Type B pancreatic cell (in vitro differentiated cells): ENCODE measurements at places on chromosomes 16 and 17. TPM values are rescaled to one million over a fixed set of nuclear protein-coding genes. Genes with fewer than 3 reads are reported as not detected.

NHERF2 gene
- total RNA-seq = 23.3 and 23.4 TPM in 2 replicates

ARHGAP44 gene
- total RNA-seq = 10.9 and 17.5 TPM in 2 replicates

FLYWCH1 gene
- 17.8 and 28.6 TPM in 2 replicates for total RNA-seq

CPHXL2 gene
- total RNA-seq = not detected in 2 replicates

DPH1 gene
- total RNA-seq = 41.5 and 57.1 TPM in 2 replicates

CCL7 gene
- not detected in 2 replicates for total RNA-seq

HAP1 gene
- total RNA-seq = 4.3 and 11.6 TPM in 2 replicates

SOX9 gene
- total RNA-seq = 19.0 and 54.0 TPM in 2 replicates

CX3CL1 gene
- 1.4 and 17.8 TPM in 2 replicates for total RNA-seq

CCL13 gene
- not detected in 2 replicates for total RNA-seq

CCL3 gene
- not detected in 2 replicates for total RNA-seq

MRPL58 gene
- total RNA-seq = 27.9 and 28.5 TPM in 2 replicates
